ENCODE measurements at places on chromosomes 16 and 17.

GRCh38 chr17:28327031-28327607, 8.1 kb downstream of the TMEM97 start:
- DNase-seq, result no peak

GRCh38 chr16:68434624-68435210, 13.6 kb downstream of the SMPD3 start:
- DNase-seq, result no peak

DNA sequence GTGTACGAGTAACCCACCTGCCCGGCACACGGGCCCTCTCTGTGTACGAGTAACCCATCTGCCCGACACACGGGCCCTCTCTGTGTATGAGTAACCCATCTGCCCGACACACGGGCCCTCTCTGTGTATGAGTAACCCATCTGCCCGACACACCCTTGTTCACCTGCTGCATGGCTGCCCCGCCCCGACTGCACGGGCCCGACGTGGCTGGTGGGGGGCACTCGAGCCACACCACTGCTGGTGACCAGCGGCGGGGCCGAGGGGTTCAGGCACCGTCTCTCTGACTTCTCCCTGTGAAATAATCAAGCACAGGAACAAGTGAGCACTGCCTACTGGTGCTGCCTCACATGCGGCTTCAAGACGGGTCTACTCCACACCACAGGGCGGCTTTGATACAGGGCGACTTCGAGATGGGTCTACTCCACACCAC, 22.1 kb downstream of the MAP1LC3B start:
- DNase-seq, result no peak

DNA sequence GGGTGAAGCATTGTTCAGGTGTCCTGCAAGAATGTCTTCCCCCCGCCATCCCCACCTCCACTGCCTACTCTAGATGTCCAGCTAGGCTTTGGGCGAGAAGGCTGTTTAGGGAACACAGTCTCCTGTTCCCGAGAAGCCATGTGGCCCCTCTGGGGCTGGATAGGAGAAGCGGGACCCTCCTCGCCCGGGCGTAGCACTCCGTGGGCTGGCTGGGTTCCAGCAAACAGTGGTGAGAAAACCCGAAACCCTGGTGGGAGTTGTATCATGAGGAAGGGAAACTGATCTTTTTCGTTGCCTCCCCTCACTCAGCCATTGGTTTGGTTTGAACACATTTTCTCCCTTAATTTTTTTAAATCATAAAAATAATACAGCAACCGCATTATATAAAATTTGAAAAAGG, 56.6 kb downstream of the IRF8 start:
- DNase-seq, result no peak

- peak; percentile 71 for DNase-seq
Measured at GRCh38 chr17:8745586-8746500, 1.2 kb upstream of the CCDC42 start.

- no peak for DNase-seq
Measured at GRCh38 chr17:63032142-63032541, 66.1 kb downstream of the TANC2 start.

GRCh38 chr16:83887080-83887479, 11.8 kb upstream of the MLYCD start:
- DNase-seq, result no peak

DNA sequence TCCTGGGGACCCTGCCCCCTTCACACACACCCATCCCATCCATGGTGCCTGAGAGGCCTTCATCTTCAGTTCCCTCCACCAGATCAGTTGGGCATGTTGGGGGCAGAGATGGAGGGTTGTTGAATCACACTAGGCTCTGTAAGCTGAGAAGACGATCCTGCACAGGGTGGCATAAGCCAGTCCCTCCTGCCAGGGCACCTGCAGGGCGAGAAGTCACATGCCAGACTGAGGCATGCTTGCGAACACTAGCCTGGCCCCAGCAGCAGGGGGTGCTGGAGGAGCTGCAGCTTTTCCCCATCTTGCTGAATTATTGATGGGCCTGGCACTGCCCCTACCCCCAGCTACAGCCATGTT, 6.1 kb upstream of the TBX2 start:
- no peak for DNase-seq

GRCh38 chr16:54063279-54063773, 223.3 kb downstream of the IRX3 start:
- no peak for DNase-seq

- no peak for DNase-seq
Measured at GRCh38 chr16:77273-77806, 685 bp upstream of the MPG start.

DNA sequence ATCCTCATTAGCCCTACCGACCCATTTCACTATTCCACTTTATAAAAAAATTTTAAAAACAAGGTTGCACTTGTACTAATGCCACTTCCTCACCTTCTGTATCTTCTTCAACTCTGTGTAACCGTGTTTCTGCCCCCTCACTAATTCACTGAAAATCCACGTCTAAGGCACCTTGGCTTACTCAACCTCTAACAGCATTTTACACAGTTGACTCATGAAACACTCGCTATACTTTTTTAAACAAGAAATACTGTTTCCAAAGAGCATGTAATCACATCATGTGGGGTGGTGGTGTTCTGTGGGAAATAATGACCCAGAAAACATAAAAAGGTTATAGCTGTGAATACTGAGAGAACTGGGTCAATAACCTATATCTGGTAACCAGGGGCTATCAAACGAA, 79.9 kb downstream of the NCOR1 start:
- DNase-seq, result no peak

GRCh38 chr17:58231641-58232040, 6.7 kb upstream of the LPO start:
- DNase-seq, result no peak

GRCh38 chr16:10964891-10965326, 20.5 kb downstream of the CLEC16A start:
- DNase-seq, result no peak

DNA sequence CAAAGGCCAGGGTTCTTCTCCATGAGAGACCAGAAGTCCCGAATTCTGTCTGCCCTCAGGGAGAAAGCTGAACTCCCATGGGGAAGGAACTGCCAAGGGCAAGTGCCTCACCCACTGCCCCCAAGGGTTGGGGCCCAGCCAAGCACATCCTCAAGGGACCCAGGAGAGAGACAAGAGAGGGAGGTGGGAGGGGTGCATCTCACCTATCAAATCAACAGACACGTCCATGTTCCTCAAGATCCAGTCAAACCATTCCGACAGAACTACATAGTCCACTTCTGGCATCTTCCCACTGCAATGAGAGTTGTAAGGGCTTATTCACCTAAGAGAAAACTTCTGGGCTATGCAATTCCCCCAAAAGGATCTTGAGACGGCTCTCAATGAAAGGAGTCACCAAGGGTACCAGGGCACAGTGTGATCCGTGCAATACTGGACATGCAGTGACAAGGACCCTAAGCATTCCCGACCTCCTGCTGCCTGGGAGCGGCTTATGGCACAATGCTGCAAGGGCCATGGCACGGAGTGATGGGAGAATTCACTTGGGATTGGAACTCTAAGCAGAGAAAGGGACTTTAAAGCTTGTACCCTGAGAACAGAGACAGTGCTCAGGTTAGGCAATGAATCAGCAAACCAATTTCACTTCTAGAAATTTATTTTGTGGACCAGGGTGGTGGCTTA, 32.2 kb downstream of the TK2 start:
- no peak for DNase-seq

GRCh38 chr17:872855-873254, 90.7 kb downstream of the MRM3 start:
- no peak for DNase-seq

DNA sequence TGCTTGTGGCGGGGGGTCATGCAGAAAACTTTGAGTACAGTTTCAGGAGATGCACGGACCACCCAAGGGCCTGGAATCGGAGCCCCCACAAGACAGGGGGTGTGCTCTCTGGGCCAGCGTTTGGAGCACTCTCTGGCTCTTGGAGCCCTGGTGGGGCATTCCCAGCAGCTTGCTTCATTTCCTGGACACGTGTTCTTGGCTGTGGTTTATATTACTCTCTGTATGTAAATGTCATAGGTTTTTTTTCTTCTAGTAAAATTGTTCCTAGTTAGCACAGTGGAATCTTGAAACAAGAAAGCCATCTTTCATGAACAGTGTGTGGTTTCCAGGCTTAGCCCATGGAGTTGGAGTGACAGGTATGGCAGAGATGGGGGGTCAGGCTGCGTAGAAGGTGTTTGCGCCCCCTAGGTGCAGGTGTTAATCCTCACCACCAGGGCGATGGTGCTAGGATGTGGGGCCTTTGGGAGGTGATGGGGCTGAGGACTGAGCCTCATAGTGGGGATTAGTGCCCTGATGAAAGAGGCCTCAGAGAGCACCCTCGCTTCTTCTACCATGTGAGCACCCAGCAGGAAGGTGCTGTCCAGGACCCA, 79.8 kb downstream of the JPH3 start:
- DNase-seq, result no peak

- no peak for DNase-seq
Measured at GRCh38 chr17:34883106-34884000, 77.9 kb downstream of the CCT6B start.
